ENCODE measurements at places on chromosomes 16 and 17.

- peak; percentile 76 for DNase-seq
Observed at GRCh38 chr17:44556166-44556831, 985 bp upstream of the FZD2 start.

DNA sequence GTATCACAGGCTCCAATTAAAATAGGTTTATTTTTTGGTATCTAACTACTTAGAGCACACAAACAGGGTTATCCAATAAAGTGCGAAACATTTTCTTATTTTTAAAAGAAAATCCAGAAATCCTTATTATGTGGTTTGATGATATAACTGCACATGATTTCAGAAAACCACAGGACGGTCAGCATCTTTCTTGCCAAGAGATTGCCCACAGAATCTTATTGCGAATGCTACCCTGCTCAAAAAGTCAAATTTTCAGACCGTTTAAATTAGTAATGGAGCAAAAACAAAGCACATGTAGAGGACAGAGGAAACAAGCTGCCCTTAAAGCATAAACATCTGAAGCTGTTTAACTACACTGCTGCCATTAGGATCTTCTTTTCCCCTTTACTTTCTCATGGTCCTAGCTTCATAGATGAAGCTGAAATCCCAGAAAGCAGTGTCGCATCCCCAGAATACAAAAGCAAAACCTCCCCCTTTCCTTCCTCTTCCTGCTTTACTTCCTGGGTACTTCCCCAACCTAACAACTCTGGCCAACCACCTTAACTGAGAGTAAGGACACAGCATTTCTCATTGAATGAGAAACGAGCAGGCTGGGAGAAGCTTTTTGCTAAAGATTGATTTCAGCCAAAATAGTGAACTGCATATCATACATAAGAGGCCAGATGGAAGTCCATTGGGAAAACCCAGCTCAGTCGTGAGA is 43.7 kb downstream of the CMTM4 start:
- DNase-seq = no peak

- no peak for DNase-seq
Observed at GRCh38 chr17:17787568-17787967, 49.2 kb downstream of the SREBF1 start.

- DNase-seq = peak; percentile 91
Observed at GRCh38 chr17:49514071-49514721, 19.1 kb downstream of the NGFR start.

DNA sequence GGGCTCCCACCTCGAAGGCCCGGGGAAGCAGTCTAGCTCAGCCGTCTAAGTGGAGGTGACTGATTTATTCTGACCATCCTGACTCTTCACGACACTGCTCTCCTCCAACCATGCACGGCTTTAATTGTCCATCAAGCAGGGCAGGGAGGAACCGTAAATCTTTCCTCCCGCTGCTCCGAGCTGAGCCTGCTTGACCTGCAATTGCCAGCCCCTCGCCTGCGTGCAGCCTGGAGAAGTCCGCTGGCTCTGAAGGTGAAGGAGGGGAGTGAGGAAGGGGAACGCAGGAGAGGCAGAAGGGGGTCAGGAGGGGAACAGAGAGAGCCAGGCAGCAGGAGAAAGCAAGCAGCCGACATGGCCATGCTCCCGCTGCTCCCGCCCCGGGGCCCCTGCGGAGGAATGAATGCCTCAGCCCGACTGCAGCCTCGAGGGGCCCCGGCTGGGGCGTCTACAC is 10.1 kb downstream of the RBFOX3 start:
- DNase-seq = no peak

GRCh38 chr17:17112628-17113200 is 70.5 kb downstream of the MPRIP start:
- DNase-seq = no peak

DNA sequence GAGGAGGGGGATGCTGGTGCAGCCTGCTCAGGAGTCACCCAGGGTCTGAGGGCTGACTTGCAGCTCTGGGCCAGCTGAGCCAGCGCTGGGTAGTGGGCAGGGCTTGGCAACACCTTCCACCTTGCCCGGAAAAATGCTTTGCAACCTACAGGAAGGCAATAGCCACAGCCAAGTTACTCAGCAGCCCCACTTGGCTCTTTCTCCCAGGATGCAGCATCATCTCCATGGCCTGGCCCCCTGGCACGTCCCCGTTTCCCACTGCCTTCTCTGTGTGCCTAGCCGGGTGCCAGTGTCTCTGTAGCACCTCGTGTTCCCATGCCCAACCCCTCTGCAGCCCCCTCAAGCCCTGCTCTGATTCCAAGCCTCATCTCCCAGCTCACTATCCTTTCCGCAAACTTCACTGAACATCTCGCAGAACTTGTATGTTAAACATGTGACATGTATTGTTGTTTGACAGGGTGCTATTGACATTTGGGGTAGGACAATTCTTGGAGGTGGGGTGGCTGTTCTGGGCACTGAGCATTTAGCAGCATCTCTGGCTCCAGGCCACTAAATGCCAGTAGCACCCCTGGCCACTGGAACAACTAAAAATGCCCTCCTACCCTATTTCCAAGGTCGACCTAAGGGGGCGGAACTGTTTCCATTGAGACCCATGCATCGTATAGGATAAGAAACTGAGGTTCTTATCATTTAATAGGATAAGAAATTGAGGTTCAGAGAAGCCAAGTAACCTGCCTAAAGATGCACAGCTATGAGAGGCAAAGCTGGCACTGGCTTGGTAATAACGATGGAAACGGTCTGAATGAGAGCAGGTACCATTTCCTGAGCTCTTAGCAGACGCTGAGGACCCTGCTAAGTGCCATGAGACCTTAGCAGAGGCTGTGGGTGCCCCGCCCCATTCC is 12.2 kb downstream of the DEXI start:
- no peak for DNase-seq

DNA sequence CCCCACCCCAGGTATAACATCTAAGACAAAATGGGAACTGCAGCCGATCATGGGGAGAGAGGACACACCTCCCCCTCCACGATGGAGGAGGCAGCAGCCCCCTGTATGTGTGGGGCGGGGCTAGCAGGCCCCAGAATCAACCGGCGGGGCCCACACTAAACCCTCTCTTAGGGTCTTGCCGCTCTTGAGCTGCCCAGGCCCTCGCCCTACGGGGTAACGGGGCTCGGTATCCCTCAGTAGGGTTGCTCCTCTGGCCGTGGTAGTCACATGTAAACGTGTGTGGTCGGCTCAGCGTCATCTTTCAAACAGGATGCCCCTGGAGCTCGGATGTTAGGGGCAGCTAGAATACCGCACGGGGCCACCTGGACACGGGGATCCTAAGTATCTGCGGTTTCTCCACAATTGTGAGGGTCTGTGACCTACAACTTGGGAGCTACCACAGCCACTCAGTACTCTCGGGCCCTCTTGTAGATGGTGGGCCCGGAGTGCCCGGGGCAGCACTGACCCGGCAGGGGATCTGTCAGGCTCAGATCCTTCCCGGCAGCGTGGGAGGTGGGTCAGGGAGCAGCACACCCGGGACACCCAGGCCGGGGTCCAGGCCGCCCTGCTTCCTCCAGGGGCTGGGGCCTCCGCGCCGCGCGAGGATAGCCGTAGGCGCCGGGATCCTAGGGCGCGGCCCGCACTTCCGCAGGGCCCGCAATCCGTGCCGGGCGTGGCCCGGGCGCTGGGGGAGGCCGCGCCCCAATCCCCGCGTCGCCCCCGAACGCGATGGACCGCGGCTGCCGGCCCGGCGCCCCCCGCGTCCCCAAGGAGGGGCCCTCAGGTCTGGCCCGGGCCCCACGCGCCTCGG is 781 bp downstream of the ARHGDIA start:
- DNase-seq = peak; percentile 61

- DNase-seq = no peak
Observed at GRCh38 chr16:30149250-30149930, 26.4 kb upstream of the MAPK3 start.

DNA sequence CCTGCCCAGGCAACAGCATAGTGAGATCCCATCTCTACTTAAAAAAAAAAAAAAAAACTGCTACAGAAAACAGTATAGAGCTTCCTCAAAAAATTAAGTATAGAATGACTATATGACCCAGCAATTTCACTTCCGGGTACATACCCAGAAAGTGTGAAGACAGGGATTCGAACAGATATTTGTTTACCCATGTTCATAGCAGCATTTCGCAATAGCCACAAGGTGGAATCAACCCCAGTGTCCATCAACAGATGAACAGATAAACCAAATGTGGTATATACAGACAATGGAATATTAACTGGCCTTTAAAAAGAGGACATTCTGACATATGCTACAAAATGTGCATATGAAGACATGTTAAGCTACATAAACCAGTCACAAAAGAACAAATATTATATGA is 95.5 kb downstream of the CHD9NB start:
- DNase-seq = no peak

GRCh38 chr16:72768591-72768990 is 279.3 kb downstream of the ZFHX3 start:
- DNase-seq = no peak

DNA sequence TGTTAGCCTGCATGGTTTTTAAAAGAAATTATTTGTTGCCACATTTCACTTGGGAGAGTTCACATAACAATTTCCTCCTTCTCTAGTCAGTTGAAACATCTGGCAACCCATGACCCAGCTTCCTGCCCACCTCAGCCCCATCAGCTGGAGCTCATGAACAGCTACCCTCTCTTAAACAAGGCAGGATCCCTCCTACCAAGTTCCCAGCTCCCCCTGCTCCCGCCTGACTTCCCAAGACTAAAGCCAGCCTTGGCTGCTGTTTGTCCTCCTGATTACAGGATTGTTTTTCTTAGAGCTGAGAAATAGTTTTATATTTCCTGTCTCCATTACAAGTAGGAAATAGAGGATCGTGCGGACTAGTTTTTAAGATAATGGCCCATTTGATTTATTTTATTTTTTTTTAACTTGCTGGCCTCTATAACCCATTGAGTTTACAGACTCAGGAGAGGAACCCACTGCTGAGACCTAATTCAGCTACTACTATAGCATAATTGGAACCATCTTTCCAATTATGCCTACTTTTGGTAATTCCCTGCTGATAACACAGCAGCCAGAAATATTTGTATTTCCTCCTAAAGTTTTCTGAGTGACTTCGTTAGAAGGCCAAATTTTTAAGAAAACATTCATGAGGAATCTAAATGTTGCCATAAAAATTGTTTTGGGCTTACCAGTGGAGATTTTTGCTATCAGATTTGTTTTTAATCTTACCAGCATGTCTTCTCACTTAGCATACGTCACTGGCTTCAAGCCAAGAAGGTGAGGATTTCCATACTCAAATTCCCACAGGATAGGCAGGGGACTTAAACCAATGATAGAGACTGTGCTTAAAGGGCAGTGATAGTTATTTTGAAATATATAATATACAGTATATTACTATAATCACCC is 90.0 kb downstream of the ELAC2 start:
- DNase-seq = peak; percentile 42

DNA sequence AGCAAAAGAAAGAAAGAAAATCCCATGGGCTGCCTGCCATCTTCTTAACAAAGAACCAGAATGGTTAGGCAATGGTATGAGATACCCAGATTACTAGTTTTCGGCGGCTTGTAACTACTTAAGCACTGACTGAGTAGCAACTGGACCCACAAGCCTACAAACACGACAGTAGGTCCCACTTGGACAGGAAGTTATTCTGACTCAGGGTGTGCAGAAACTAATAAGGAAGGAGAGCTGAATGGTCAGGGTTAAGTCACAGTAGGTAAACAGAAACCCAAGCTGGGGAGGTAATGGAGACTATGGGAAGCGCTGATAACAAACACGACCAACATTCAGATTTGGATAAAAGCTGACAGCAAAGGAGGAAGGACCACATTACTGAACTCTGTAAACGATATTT is 10.4 kb upstream of the HLF start:
- DNase-seq = no peak

DNA sequence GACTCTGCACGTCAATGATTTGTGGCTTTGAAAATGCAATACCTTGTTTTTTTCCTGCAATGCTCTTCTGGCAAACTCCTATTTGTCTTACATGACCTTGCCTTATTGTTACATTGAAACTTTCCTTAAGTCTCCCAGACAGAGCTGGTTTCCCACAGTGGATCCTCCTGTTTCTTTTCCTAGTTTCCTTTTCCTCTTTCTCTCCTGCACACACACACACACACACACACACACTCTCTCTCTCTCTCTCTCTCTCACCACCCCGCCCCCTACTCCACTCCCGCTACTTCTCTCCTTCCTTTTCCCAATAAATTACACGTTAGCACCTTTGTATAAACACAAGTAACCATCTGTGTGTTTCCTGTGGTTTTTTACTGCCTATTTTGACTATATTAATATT is 2.3 kb downstream of the ORC6 start:
- no peak for DNase-seq

GRCh38 chr17:61007980-61008379 is 330.3 kb downstream of the BCAS3 start:
- no peak for DNase-seq

- no peak for DNase-seq
Observed at GRCh38 chr17:61015966-61016365, 338.3 kb downstream of the BCAS3 start.

- DNase-seq = no peak
Observed at GRCh38 chr16:19110537-19111360, 3.0 kb upstream of the ITPRIPL2 start.

- no peak for DNase-seq
Observed at GRCh38 chr17:32357615-32358014, 7.7 kb downstream of the ZNF207 start.

DNA sequence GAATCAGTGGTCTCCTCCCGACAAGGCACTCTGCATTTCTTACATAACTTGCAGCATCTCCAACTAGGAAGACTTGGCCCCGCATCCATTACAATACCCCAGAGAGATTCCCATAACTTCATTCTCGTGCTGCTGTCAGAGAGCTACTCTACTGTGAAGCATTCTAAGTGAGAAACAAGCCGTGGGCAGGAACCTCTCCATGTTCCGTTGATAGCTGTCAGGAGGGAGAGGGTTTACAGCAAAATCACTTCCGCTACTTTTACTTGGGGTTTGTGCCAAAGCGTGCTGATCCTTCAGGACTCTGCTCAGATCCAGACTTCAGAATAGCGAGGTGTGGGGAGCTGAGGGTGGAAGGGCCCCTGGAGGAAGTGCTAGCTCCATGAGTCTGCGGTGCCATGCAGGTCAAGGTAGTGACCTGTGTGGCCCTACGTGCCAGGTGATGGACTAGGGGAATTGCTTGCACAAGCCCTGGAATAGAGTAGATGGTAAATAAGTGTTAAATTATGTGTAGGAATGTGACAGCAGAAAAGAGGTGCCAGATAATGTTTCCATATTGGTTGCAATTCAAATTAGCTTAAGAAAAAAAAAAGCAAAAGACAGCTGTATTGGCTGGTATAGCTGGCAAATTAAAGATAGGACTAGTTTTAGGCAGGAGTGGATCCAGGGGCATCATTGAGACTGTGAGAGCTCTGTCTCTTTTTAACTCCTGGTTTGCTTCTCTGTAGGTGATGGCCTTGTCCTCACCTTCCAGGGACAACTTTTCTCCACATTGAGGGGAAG is 358.5 kb upstream of the ERCC4 start:
- no peak for DNase-seq
